ENCODE measurements at places on chromosomes 1 and 21. TPM values are rescaled to one million over a fixed set of nuclear protein-coding genes. Genes with fewer than 3 reads are reported as not detected.

The TEX38 gene
- total RNA-seq, result not detected

The KRTAP11-1 gene
- not detected for total RNA-seq

The FALEC gene
- not detected for total RNA-seq

The NUDT4B gene
- total RNA-seq, result 72.0 TPM

The LIPI gene
- not detected for total RNA-seq

DNA sequence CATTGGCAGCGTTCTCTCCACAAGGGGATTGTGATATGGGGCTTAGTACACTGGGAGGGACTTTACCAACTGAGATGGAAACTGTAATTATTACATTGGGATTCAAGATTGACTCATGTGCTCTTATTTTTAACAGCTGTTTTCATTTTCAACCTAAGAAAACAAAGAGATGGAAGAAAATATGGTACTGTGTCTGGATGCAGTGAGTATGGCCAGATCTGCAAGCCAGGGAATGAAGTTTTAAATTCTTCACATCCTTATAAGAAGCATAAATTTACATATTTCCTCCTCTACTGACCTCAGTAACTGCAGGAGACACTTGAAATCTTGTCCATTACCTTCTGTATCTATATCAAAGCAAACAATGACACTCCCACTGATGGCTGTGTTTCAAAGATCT lies 81.5 kb upstream of the EDEM3 start:
- DNase-seq, result peak; percentile 45

DNA sequence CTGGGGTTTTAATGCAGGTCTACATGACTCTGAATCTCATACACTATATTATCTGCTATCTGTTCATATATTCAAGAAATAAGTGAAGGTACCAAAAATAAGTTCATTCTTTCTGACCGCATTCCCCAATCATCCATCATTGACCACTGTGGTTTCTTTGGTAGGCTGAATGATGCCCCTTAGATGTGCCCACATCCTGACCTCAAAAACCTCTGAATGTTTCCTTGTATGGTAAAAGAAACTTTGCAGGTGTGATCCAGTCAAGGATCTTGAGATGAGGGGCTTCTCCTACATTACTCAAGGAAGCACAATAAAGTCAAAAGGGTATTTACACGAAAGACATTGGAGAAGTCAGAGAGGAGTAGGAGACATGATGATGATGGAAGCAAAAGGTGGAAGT lies 60.6 kb upstream of the LRRC8B start:
- no peak for DNase-seq

DNA sequence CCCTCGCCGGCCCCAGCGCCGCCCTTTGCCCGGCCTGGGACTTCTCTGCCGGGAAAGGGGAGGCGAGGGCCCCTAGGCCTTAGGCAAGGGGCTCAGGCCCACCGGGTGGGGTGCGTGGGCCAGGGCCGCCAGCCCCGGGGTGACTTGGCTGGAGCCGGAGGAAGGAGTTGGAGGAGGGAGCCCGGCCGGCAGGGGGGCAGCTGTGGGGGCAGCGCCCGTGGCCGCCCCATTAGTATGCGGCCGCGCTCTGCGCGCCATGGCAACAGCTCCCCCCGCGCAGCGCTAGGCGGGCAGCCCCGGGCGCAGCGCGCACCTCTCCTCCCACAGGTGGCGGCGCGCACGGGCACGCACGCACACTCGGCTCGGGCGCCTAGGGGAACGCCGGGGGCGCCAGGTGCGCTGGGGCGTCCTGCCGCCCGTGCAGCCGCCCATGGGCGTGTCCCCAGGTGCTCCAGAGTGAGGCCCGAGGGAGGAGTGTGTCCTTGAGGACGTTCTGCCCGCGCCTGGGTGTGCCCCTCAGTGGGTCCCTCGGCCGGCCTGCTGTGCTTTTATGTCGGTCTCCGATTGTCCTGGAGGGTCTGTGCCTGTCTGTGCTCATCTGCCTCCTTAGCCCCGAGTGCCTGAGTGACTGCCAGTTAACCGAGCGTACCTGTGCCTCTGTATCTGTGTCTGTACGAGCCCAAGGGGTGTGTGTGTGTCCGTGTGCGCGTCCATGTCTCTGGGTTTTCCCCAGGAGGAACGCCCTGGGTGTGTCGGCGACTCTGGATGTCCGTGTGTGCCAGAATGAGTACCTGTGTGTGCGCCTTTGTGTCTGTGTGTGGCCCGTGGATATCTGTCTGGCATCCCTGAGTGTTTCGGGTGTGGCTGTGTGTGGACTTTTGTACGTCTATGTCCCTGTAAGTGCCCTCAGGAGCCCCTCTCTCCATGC lies 38.2 kb upstream of the WASF2 start:
- DNase-seq, result no peak

DNA sequence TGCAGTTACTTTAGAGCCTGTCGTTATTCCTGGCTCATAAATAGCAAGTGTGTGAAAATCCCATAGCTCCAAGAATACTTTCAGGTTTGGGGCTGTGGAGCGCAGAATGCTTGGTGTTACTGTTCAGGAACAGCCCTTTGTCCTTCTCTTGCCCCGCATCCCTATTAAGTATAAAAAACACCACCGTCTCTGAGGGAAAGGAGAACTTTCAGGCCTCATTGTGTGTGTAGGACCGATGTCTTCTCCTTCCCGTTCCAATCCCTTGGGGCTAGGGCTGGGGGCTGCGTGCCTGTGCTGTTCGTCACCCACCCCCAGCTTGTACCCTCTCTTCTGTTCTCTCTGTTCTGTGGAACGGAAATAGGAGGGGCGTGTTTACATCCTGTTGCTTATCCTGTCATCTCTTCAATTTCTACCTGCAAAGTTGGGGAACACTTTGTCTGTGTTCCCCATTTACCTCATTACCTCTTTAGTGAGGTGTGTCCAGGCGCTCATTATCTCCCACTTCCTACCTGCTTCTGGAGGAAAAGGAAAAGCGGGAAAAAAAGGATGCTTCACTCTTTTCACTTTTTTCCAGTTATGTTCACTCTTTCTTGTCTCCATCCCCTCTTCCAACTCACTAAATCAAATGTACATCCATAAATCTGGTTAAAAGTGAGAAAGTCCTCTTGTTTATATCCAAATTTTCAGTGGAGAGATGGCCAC lies 788 bp upstream of the TXNIP start:
- DNase-seq, result no peak

DNA sequence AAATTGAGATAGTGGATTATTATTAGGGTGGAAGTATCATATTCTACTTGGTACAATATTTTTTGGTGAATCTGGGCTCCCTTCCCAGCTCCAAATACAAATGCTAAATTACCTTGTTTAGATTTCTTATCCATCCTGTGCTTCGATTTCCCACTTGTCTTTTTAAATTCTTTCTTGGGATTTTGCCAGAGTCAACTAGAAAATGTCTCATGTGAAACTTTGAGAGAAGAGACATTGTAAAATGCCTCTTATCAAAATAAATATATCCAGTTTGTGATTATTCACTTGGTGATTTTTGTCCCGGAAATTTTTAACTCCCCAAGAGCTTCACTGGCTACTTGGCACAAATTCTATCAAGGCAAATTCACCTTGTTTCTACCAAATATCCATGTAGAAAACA lies 202.0 kb downstream of the FMN2 start:
- DNase-seq, result peak; percentile 31

GRCh38 chr1:229693129-229693900 lies 67.3 kb downstream of the URB2 start:
- DNase-seq, result no peak

DNA sequence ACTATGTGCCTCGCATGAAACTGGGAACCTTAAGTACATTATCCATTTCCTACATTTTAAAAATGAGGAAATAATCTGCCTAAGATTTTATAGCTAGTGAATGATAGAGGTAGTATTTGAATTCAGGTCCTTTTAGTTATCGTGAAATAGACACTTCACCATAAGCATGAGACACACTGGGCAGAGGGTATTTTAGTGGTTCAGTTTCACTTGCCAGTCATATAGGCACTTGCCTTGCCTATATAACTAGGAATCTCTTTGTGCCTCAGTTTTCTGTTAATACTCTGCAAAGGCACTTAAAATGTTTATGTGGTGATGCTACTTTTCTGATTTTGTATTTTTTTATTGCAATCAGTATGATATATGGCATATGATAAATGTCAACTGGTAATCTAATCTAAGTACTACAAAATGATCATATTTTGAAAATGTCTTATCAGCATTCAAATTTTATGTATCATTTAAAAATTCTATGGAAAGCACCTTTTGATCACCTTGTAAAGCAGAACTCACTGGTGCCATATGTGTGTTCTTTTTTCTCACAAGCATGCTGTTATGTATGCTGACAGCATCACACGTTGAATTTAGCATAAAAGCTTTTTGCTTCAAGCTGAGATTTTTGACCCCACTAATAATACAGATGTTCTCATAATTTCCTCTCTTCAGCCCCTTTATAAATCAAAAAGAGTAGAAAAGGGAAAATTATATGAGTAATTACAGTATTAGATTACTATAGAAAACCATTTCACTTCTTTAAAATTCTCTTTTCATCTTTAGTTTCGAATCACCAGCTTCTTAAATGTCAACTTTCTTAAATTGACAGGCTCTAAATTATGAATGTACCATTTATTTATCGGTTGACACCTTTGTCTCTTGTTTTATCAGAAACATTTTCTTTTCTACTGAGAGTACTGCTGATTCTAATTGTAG lies 52.6 kb downstream of the RPS6KC1 start:
- DNase-seq, result no peak

DNA sequence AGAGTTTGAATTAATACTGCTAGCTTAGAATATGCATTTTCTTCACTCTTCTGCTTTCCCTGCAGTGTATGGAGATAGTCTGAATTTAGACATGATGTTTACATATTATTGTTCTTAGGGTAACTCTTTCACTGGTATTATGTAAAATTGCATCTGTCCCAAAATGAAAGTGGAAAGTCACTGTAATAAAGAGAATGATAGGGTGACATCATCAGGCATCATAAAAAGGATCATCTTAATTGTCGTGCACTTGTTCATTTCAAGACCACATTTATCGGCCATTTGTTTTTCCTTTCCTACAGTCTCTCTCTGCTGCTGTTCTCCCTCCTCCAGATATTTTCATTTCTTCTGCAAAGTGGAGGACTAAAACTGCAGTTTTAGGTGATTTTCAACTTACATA lies 61.9 kb upstream of the ZNF281 start:
- no peak for DNase-seq

- DNase-seq, result no peak
These were observed 199.0 kb upstream of the DMRTA2 start for GRCh38 chr1:50622259-50622658.

DNA sequence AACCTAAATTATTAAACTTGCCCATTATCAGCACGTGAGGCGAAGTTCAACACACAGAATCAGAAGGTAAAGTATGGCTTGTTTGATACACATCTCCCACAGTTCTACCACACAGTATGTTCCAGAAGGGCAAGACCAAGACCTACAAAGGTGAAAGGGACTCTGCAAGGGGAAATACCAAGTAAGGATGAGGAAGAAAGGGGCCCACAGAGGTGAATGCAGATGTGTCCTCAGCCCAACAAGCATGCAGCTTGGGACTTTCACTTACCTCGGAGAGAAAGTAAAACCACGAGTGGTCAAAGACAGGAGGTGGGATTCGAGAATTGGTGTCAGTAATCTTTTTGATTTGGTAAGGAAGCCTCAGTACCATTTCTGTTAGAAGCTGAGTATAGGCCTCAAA lies 85.8 kb downstream of the UBR4 start:
- no peak for DNase-seq

DNA sequence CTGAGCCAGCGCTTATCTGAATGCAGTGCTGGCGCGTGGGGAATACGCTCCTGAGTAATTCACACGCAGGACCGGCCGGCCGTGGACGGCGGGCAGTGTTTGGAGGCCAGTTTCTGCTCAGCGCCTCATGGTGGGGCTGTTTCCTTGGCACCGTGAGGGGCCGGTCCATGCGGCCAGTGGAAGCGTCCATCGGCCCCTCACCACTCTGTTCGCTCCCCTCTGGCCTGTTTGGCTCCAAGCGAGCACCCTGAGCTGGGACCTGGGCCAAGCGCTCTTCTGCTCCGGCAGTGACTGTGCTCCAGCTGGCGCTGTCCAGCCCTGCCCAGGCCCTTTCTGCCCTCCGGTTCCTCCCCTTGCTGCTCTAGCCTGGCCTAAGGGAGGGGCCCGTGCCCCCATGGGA lies 16.3 kb upstream of the PLCH2 start:
- peak; percentile 34 for DNase-seq

GRCh38 chr1:213387380-213388015 lies 336.5 kb downstream of the RPS6KC1 start:
- DNase-seq, result no peak

GRCh38 chr1:29278124-29278523 lies 41.8 kb downstream of the PTPRU start:
- no peak for DNase-seq

DNA sequence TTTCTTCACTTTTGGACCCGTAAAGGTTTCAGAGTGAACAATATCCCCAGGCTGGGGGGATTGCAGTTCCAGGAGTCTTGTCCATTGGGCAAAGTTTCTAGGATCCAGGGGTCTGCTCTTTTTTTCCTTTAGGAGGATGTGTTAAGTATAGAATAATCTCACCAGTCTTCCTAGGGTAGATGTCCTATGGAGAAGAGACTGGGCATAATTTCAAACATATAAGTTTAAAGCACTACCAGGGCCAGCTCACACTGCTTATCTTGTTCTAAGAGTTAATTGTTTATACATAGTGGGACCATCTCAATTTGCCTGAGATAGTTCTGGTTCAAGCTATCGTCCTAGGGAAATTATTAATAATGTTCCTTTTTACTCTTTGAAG lies 1.2 kb downstream of the CHI3L2 start:
- no peak for DNase-seq

DNA sequence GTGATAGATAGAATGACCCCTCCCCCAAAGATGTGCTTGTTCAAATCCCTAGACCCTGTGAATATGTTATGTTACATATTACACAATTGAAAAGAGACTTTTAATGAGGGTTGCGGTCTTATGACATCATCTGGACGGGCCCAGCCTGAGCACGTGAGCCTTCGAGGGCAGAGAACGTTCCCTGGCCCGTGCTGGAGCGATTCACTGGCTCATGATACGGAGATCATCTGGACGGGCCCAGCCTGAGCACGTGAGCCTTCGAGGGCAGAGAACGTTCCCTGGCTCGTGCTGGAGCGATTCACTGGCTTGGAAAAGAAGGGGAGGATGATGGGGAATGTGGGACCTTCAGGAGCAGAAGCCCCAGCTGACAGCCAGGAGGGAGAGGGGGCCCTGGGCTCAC lies 34.4 kb upstream of the COL18A1 start:
- DNase-seq, result no peak

GRCh38 chr1:109114342-109114674 lies 393 bp downstream of the ELAPOR1 start:
- DNase-seq, result no peak

GRCh38 chr1:224730965-224731364 lies 114.8 kb downstream of the CNIH3 start:
- peak; percentile 78 for DNase-seq

Measured in fibroblast of the aortic adventitia (primary cell).